T-helper 2 cell treated with Interferon-gamma antibody and Interleukin-4, amounts not matched to agents 5 μg/mL and 100 μg/mL, for 36 hours (primary cell): ENCODE measurements at places on chromosomes 5 and 9.

- no peaks in the 10 kb centered on the region for H3K36me3 ChIP-seq
- no peak for DNase-seq
- H3K4me1 ChIP-seq = peaks cover 2% of the 10 kb centered on the region
These were observed 141.7 kb upstream of the MARCHF11 start for GRCh38 chr5:16321284-16321683.

GRCh38 chr5:160133071-160133917 is 14.0 kb upstream of the PWWP2A start:
- no peaks in the 10 kb centered on the region for H3K4me1 ChIP-seq
- DNase-seq = no peak
- no peaks in the 10 kb centered on the region for H3K27me3 ChIP-seq
- no peak overlapping the region for H3K27ac ChIP-seq

DNA sequence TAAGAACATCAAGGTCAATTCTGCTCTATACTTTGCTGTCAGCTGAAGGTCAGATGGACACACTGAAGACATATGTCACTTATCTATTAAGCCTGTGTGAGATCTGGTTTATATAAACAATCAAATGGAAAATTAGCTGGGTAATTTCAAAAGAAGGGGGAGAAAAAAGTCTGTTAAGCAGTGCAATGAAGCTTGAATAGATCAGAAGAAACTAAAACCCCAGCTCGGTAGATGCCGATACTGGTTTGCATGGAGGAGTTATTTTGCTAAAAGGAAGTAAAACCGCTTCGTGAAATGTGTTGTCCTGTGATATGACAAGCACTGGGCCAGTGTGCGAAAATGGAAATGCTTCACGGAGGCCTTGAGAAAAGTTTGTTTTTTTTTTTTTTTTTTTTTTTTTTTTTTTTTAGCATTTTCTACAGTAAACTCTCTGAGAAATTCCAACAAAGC is 148.8 kb downstream of the MEF2C start:
- peaks cover 16% of the 10 kb centered on the region for H3K27me3 ChIP-seq
- DNase-seq = no peak
- H3K36me3 ChIP-seq = no peaks in the 10 kb centered on the region
- no peak overlapping the region for H3K27ac ChIP-seq

- H3K4me3 ChIP-seq = no peak overlapping the region
- no peak for DNase-seq
- no peaks in the 10 kb centered on the region for H3K27me3 ChIP-seq
- H3K27ac ChIP-seq = no peak overlapping the region
- H3K4me1 ChIP-seq = peaks cover 35% of the 10 kb centered on the region
- H3K36me3 ChIP-seq = peaks cover 7% of the 10 kb centered on the region
These were observed 4.1 kb downstream of the AGTPBP1 start for GRCh38 chr9:85737671-85738070.

DNA sequence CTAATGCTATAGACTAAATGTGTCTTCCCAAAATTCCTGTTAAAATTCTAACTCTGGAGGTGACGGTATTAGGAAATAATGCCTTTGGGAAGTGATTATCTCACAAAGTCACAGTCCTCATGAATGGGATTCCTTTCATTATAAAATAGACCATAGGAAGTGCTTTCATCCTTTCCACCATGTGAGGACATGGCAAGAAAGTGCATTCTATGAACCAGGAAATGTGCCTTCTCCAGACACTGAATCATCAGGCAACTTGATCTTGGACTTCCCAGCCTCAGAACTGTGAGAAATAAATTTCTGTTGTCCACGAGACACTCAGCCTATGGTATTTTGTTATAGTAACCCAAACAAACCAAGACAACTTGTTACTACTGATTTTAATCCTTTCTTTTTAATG is 582.4 kb upstream of the C9orf72 start:
- no peaks in the 10 kb centered on the region for H3K36me3 ChIP-seq
- no peak overlapping the region for H3K4me3 ChIP-seq
- no peak for DNase-seq
- H3K27ac ChIP-seq = no peak overlapping the region
- no peaks in the 10 kb centered on the region for H3K4me1 ChIP-seq

GRCh38 chr5:513216-514100 is 10.8 kb downstream of the SLC9A3 start:
- peaks cover 8% of the 10 kb centered on the region for H3K27me3 ChIP-seq
- H3K36me3 ChIP-seq = no peaks in the 10 kb centered on the region
- no peak overlapping the region for H3K27ac ChIP-seq
- DNase-seq = no peak
- no peaks in the 10 kb centered on the region for H3K4me1 ChIP-seq
- no peak overlapping the region for H3K4me3 ChIP-seq

- H3K4me3 ChIP-seq = no peak overlapping the region
- no peaks in the 10 kb centered on the region for H3K4me1 ChIP-seq
- H3K36me3 ChIP-seq = no peaks in the 10 kb centered on the region
These were observed 705.0 kb upstream of the CDH10 start for GRCh38 chr5:25349746-25350145.

DNA sequence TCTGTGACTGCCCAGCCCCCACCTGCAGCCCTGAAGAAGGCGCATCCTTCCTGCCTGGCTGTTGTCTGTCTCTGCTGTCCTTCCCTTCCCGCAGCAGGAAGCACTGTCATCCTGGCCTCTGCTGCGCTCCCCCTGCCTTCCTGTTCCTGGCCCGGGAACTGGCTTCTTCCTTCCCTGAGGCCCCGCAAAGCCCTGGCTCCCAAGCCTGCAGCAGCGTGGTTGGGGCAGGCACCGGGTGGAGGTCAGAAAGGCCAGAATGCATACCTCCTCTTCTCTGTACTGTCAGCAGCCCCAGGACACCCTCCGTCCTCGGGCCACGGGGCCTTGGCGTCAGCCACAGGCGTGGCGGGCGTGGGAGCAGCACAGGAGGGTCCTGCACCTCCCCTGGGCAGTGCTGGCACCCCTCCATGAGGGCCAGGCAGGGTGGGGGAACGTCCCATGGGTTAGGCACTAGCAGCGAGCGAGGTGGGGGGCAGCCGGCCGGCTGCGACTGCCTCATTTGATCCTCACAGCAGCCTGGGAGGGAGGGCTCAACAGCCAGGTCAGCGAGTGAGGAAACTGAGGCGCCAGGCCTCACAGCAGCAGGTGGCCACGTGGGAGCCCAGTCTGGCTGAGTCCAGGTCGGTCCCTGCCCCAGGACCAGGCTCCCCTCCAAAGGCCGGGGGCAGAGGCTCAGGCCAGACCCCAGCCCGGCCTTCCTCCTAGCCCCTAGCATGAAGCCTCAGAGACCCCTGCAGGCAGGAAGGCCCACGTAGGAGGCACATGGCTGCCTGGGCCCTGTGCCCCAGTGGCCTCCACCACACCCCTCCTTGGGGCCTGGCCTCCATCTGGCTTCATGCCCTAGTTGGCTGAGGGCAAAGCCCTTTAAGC is 9.4 kb downstream of the FLT4 start:
- H3K27me3 ChIP-seq = peaks cover 3% of the 10 kb centered on the region
- no peaks in the 10 kb centered on the region for H3K36me3 ChIP-seq
- DNase-seq = no peak
- no peak overlapping the region for H3K27ac ChIP-seq
- no peak overlapping the region for H3K4me3 ChIP-seq
- no peaks in the 10 kb centered on the region for H3K4me1 ChIP-seq

GRCh38 chr9:119509291-119509905 is 140.2 kb upstream of the BRINP1 start:
- DNase-seq = no peak
- no peak overlapping the region for H3K4me3 ChIP-seq
- H3K4me1 ChIP-seq = no peaks in the 10 kb centered on the region
- H3K36me3 ChIP-seq = no peaks in the 10 kb centered on the region
- H3K27ac ChIP-seq = no peak overlapping the region

- no peaks in the 10 kb centered on the region for H3K4me1 ChIP-seq
- peaks cover 11% of the 10 kb centered on the region for H3K27me3 ChIP-seq
- no peak for DNase-seq
- no peak overlapping the region for H3K27ac ChIP-seq
- H3K4me3 ChIP-seq = no peak overlapping the region
These were observed 105.7 kb upstream of the RANBP3L start for GRCh38 chr5:36407396-36407795.

GRCh38 chr9:36142510-36143244 is 6.1 kb downstream of the GLIPR2 start:
- H3K27me3 ChIP-seq = peaks cover 2% of the 10 kb centered on the region
- H3K4me1 ChIP-seq = peaks cover 88% of the 10 kb centered on the region
- no peak for DNase-seq
- H3K27ac ChIP-seq = peak overlapping the region; percentile 89
- H3K36me3 ChIP-seq = peaks cover 71% of the 10 kb centered on the region

DNA sequence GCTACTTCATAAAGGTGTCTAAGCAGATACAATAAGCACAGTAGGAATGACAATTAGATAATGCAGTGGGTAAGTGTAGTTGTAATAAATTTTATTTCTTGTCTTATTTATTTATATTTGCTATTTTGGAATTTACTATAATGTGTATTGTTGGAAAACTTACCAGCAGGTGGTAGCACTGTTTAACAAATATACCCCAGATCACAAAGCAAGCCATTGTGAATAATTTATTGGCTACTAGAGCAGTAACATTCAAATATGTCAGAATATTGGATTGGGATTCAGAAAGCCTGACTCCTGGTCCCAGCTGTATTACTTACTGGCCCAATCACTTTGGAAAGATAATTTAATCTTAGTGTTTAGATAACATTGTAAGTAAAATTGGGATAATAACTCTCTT is 78.0 kb downstream of the ISOC1 start:
- no peaks in the 10 kb centered on the region for H3K27me3 ChIP-seq
- H3K4me3 ChIP-seq = no peak overlapping the region
- DNase-seq = no peak
- H3K27ac ChIP-seq = no peak overlapping the region

GRCh38 chr9:90459321-90459720 is 183.3 kb downstream of the DIRAS2 start:
- no peak for DNase-seq
- H3K4me3 ChIP-seq = no peak overlapping the region
- no peaks in the 10 kb centered on the region for H3K36me3 ChIP-seq
- no peaks in the 10 kb centered on the region for H3K4me1 ChIP-seq

DNA sequence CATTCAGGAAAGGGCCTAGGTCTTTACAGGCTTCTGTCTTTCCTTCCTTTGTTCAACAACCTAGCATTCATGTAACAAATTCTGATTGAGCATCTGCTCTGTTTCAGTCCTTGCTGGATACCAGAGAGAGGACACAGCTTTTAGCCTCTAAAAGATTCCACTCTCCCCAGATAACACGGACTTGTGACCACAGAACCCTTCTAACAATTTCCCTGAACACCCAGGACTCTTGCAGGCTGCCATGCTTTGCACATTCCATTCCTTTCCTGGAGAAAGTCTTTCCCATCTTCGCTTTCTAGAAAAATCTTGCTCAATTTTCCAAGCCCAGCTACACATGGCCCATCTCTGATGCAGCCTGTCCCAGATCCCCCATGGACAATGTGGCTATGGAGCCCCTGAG is 310.9 kb downstream of the ACTL7B start:
- no peaks in the 10 kb centered on the region for H3K36me3 ChIP-seq
- no peaks in the 10 kb centered on the region for H3K27me3 ChIP-seq
- H3K4me1 ChIP-seq = no peaks in the 10 kb centered on the region
- no peak for DNase-seq

DNA sequence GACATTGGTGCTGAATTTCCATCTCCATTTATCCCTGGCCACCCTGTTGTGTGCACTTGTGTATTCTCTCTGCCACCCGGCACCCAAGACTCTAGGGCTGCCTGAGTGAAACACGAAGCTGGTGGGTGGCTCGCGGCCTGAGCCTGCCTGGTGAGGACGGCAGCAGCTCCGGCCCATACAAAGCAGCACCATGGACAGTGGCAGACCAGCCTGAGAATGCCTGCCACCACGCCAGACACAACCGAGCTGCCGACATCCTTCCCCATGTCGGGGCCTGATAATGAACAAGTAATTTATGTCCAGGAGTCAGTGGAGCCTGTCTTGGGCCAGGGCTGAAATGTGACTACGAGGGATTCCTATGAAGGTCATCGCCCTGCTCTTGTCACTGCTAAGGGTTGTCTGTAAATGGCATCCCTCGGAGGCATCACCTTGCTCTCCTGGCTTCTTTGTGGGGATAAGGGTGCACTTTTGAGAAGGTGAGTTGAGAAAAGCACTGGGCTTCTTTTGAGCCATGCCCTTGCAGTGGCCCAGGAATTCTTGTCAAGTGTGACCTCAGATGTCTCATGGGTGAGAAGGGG is 175.7 kb downstream of the MELK start:
- no peak overlapping the region for H3K4me3 ChIP-seq
- peaks cover 8% of the 10 kb centered on the region for H3K27me3 ChIP-seq
- no peaks in the 10 kb centered on the region for H3K4me1 ChIP-seq
- no peak overlapping the region for H3K27ac ChIP-seq
- peak; percentile 17 for DNase-seq

GRCh38 chr9:130555061-130555460 is 24.3 kb upstream of the FUBP3 start:
- DNase-seq = no peak
- H3K4me3 ChIP-seq = no peak overlapping the region
- no peaks in the 10 kb centered on the region for H3K27me3 ChIP-seq

GRCh38 chr9:14373336-14373666 is 59.4 kb upstream of the NFIB start:
- no peaks in the 10 kb centered on the region for H3K27me3 ChIP-seq
- no peak for DNase-seq
- no peak overlapping the region for H3K27ac ChIP-seq
- no peaks in the 10 kb centered on the region for H3K36me3 ChIP-seq

DNA sequence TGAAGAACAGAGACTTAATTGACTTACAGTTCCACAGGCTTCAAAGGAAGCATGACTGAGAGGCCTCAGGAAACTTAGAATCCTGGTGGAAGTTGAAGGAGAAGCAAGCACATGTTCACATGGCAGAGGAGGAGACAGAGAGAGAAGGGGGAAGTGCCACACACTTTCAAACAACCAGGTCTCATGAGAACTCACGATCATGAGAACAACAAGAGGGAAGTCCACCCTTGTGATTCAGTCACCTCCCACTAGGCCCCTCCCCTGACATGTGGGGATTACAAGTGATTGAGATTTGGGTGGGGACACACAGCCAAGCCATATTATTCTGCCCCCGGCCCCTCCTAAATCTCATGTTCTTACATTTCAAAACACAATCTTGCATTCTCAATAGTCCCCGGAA is 19.5 kb downstream of the NR3C1 start:
- peaks cover 30% of the 10 kb centered on the region for H3K4me1 ChIP-seq
- peaks cover 66% of the 10 kb centered on the region for H3K36me3 ChIP-seq
- no peak overlapping the region for H3K4me3 ChIP-seq
- no peaks in the 10 kb centered on the region for H3K27me3 ChIP-seq

DNA sequence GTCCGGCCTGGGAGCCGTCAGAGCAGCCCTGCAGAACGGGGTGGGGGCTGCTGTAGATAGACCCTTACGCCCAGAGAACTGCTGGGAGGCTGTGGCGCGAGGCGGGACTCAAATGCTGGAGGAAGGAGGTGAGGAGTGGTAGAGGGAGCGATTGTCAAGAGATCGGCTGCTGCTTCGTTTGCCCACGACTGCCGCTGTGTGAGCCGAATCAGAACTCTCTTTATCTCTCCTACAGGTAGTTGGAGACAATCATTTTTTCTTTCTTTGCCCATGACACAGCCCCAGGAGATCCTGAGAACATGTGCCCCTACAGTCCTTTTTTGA is 456 bp downstream of the ZNF79 start:
- peaks cover 31% of the 10 kb centered on the region for H3K4me1 ChIP-seq
- H3K27me3 ChIP-seq = no peaks in the 10 kb centered on the region
- H3K27ac ChIP-seq = peak overlapping the region; percentile 93
- H3K4me3 ChIP-seq = peak overlapping the region; percentile 97

GRCh38 chr5:54651482-54652076 is 134.0 kb downstream of the SNX18 start:
- peaks cover 36% of the 10 kb centered on the region for H3K4me1 ChIP-seq
- H3K36me3 ChIP-seq = peaks cover 5% of the 10 kb centered on the region
- H3K27me3 ChIP-seq = no peaks in the 10 kb centered on the region
- no peak overlapping the region for H3K27ac ChIP-seq

GRCh38 chr5:116455061-116455460 is 119.6 kb downstream of the SEMA6A start:
- H3K36me3 ChIP-seq = no peaks in the 10 kb centered on the region
- peaks cover 2% of the 10 kb centered on the region for H3K4me1 ChIP-seq
- H3K27me3 ChIP-seq = no peaks in the 10 kb centered on the region
- H3K27ac ChIP-seq = no peak overlapping the region

- H3K27me3 ChIP-seq = no peaks in the 10 kb centered on the region
- H3K27ac ChIP-seq = peak overlapping the region; percentile 45
These were observed 111.8 kb downstream of the LRRC70 start for GRCh38 chr5:62690421-62690820.
